ENCODE measurements at places on chromosomes 4 and X. TPM values are rescaled to one million over a fixed set of nuclear protein-coding genes. Genes with fewer than 3 reads are reported as not detected.

GPRASP1 gene
- polyA plus RNA-seq = 0.33 TPM

FGF5 gene
- polyA plus RNA-seq = not detected

ZCCHC18 gene
- 4.9 TPM for polyA plus RNA-seq

PAGE5 gene
- polyA plus RNA-seq = not detected

CT45A2 gene
- polyA plus RNA-seq = not detected

FAM47E gene
- 2.3 TPM for polyA plus RNA-seq

DNAAF6 gene
- not detected for polyA plus RNA-seq

ZMYM3 gene
- polyA plus RNA-seq = 31.0 TPM

FHDC1 gene
- 9.1 TPM for polyA plus RNA-seq

CENPVL2 gene
- polyA plus RNA-seq = 2.9 TPM

EDNRA gene
- 1.5 TPM for polyA plus RNA-seq

MTCP1 gene
- 28.3 TPM for polyA plus RNA-seq

CD99 gene
- 43.7 TPM for polyA plus RNA-seq

BRS3 gene
- not detected for polyA plus RNA-seq

H2BW2 gene
- polyA plus RNA-seq = 0.61 TPM

SLC38A5 gene
- polyA plus RNA-seq = 20.7 TPM

LNX1 gene
- polyA plus RNA-seq = 6.4 TPM

RASL11B gene
- 69.7 TPM for polyA plus RNA-seq

KDM6A gene
- 14.9 TPM for polyA plus RNA-seq

ESX1 gene
- polyA plus RNA-seq = not detected

PQBP1 gene
- 121 TPM for polyA plus RNA-seq

DUSP21 gene
- not detected for polyA plus RNA-seq

SPACA5 gene
- not detected for polyA plus RNA-seq

GPRASP2 gene
- polyA plus RNA-seq = 4.0 TPM

PCDH11X gene
- 10.8 TPM for polyA plus RNA-seq

GC gene
- polyA plus RNA-seq = 0.38 TPM

ITIH6 gene
- not detected for polyA plus RNA-seq

RHOXF1 gene
- polyA plus RNA-seq = not detected

XAGE1A gene
- not detected for polyA plus RNA-seq

UGT2B11 gene
- not detected for polyA plus RNA-seq

TEX13D gene
- not detected for polyA plus RNA-seq

RTL5 gene
- 0.31 TPM for polyA plus RNA-seq

Data from GM23338 (cell line).